Breast epithelium (tissue), 4 donors: ENCODE measurements at places on chromosomes 2 and 18. TPM values are rescaled to one million over a fixed set of nuclear protein-coding genes. Genes with fewer than 3 reads are reported as not detected.

DNA sequence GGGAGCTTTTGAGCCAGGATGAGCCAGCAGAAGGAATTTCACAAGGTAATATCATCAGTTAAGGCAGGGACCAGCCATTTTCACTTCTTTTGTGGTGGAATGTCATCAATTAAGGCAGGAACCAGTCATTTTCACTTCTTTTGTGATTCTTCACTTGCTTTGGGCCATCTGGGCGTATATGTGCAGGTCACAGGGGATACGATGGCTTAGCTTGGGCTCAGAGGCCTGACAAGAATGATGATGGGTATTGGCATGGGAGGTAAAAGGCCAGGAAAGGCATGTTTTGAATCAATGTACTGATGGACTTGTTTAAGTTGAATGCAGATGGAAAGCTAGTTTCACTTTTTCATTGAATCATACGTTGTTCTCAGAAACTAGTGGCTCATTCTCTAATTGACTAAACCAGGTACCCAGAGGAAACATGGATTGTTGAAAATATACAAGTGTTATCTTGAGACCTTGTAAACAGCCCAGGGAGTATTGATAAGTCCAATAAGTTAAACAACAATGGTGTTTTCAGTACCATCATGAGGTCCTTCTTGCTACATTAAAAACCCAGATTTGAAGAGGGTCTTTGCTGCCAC is 1672.5 kb upstream of the DDX18 start:
- DNase-seq = no peak
- H3K27ac ChIP-seq = no peak overlapping the region
- no peaks in the 10 kb centered on the region for H3K36me3 ChIP-seq
- no peak overlapping the region for H3K4me3 ChIP-seq
- no peaks in the 10 kb centered on the region for H3K27me3 ChIP-seq

DNA sequence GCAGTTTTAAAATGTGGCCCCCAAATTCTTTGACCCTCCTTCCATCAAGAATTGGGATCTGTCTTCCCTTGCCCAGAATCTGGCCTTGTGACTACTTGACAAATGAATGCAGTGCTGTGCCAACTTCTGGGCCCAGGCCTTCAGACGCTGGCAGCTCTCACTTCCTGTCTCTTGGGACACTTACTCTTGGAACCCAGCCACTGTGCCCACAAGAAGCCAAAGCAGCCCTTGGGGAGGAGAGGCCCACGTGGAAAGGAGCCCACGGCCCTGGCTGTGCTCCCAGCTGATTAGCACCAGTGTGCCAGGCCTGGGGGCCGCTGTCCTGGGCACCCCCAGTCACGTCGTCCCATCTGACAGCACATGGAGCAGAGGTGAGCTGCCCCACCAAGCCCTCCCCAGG is 56.6 kb downstream of the RPL37A start:
- peak; percentile 80 for DNase-seq
- H3K27me3 ChIP-seq = no peaks in the 10 kb centered on the region

SIX2 gene
- 0.98 TPM for total RNA-seq

DNA sequence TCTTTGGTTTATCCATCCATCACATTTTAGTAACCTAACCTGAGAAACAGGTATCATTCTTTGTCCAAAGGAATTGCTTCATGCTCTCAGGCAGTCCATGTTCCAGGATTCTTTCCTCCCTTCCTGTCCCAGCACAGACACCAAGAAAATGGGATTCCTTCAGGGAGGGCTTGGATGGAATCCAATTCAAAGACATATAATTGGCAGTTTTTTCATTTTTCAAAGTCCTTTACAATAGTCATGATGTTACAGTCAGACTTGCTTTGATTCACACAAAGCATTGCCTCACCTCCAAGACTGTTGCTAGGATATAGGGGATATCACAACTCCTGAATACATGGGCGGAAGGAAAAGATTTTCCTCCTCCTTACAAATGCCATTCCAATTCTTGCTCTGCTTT is 241.4 kb upstream of the ACVR2A start:
- H3K36me3 ChIP-seq = no peaks in the 10 kb centered on the region
- H3K27me3 ChIP-seq = no peaks in the 10 kb centered on the region
- no peak overlapping the region for H3K27ac ChIP-seq
- no peak for DNase-seq
